Fibroblast of the aortic adventitia (primary cell): ENCODE measurements at places on chromosomes 4 and X. TPM values are rescaled to one million over a fixed set of nuclear protein-coding genes. Genes with fewer than 3 reads are reported as not detected.

DNA sequence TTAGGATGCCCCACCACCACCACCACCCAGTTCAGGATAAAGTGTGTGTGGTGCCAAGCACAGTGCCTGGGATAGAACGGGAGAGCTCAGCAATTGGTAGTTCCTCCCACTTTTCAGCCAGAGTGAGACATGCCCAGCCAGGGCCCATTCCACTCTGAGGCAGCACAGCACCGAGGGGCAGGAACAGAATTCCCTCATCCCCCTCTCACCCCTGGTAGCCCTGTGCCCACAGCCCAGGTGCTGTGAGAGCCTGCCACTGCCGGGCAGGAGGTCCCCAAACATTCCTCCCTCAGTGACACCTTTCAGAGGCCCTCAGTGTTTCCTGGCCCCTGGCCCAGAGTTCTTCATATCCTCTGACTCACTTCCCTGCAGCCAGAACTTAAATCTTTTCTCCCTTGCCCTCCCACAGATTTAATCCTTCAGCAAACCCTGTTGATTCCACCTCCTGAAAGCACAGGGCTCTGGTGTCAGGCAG, 8.1 kb downstream of the RIPPLY1 start:
- DNase-seq = peak; percentile 71

The GRIA3 gene
- total RNA-seq = 9.7 and 10.1 TPM in 2 replicates

The RPS6KA6 gene
- 4.2 and 7.0 TPM in 2 replicates for total RNA-seq

DNA sequence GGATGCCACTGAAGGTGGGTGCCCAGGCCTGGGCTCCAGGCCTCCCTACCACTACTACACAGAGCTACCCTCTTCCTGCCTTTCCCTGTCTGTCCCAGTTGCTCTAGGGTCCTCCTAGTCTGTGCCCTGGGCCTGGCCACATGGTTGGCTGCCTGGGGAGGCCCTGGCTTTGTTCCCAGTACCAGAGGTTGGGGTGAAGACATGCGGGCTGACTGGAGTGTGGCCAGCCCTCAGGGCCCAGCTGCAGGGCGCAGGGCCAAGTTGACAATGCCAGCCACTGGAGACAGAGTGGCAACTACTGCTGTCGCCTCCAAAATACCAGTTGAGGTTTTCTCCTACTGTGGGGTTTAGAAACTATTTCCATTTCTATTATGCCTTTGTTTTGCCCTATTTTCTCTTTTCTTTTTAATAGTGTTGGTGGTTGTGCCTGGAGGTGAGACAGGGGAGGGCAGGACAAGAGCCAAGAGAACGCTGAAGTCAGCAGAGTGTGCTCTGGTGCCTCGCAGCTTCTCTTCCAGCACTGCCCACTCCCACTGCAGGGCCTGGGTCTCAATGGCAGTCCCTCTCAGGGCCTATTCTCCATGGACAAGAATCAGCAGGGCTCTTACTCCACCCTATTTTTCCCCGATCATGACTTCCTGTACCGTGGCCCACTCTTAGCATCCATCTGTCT, 32.2 kb upstream of the XPNPEP2 start:
- DNase-seq = no peak

DNA sequence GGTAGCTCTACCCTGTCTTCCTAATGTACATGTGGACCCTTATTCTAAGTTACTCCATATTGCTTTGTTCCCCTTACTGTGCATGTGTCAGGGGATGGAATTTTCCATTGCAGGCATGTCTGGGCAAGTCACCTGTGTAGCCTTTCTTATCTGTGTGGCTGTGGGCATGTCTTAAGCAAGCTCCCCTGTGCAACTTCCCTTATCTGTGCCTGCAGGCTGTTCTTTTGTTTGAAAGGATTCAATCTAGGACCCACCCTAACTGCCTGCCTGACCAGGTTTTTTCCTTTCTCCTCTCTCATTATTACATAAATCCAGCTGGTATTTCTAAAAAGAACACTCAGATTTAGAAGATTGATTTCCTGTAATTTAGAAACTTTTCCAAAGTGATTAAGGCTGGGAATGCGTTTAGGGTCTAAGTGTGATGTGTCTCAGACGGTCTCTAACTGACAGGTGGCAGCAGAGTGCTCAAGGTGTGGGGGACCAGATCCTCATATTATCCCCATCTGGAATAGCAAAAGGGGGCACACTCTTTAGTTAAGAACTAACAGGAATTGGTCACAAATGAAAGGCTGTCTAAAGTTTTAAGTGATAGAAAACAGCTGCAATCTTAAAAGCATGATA, 198.9 kb upstream of the PPP1R2C start:
- DNase-seq = peak; percentile 4

- no peak for DNase-seq
Measured at GRCh38 chrX:100606753-100607152, 22.0 kb downstream of the TNMD start.

The RPL10 gene
- 1,297 and 3,230 TPM in 2 replicates for total RNA-seq

GRCh38 chr4:18627447-18628005, 606.0 kb upstream of the LCORL start:
- DNase-seq = no peak

The XAGE1A gene
- total RNA-seq = not detected in 2 replicates

- DNase-seq = peak; percentile 46
Measured at GRCh38 chr4:150874338-150875226, 140.5 kb downstream of the LRBA start.

GRCh38 chrX:44949125-44949524, 76.1 kb downstream of the KDM6A start:
- no peak for DNase-seq

GRCh38 chr4:1172971-1173757, 781 bp upstream of the SPON2 start:
- DNase-seq = peak; percentile 65

- no peak for DNase-seq
Measured at GRCh38 chr4:139018501-139018900, 2.9 kb downstream of the NOCT start.

The STBD1 gene
- 3.6 and 5.0 TPM in 2 replicates for total RNA-seq

GRCh38 chr4:61628727-61629126, 428.6 kb downstream of the ADGRL3 start:
- DNase-seq = no peak

DNA sequence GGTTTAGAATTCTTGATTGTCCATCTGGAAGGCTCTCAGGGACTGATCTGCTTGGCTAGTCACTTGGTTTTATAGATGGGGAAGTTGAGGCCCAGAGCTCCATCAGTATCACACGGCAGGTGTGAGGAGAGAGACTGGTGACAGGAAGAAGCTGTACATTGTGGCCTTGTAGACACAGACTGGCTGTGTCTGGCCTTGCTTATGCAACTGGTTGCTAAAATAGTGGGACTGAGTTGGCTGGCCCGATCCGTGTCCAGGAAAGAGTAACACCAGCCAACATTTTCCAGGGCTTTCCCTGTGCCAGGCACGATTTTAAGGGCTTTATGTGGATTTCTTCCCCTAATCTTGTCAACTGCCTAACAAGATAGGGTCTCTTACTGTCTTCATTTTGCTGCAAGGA, 2.8 kb downstream of the TBC1D14 start:
- DNase-seq = no peak

GRCh38 chr4:108359130-108359985, 190.6 kb upstream of the LEF1 start:
- no peak for DNase-seq

The F8 gene
- 6.4 and 7.8 TPM in 2 replicates for total RNA-seq

GRCh38 chrX:134963041-134963440, 27.8 kb upstream of the SMIM10 start:
- DNase-seq = peak; percentile 24

- DNase-seq = peak; percentile 71
Measured at GRCh38 chr4:123399627-123400358, 3.2 kb downstream of the SPRY1 start.

DNA sequence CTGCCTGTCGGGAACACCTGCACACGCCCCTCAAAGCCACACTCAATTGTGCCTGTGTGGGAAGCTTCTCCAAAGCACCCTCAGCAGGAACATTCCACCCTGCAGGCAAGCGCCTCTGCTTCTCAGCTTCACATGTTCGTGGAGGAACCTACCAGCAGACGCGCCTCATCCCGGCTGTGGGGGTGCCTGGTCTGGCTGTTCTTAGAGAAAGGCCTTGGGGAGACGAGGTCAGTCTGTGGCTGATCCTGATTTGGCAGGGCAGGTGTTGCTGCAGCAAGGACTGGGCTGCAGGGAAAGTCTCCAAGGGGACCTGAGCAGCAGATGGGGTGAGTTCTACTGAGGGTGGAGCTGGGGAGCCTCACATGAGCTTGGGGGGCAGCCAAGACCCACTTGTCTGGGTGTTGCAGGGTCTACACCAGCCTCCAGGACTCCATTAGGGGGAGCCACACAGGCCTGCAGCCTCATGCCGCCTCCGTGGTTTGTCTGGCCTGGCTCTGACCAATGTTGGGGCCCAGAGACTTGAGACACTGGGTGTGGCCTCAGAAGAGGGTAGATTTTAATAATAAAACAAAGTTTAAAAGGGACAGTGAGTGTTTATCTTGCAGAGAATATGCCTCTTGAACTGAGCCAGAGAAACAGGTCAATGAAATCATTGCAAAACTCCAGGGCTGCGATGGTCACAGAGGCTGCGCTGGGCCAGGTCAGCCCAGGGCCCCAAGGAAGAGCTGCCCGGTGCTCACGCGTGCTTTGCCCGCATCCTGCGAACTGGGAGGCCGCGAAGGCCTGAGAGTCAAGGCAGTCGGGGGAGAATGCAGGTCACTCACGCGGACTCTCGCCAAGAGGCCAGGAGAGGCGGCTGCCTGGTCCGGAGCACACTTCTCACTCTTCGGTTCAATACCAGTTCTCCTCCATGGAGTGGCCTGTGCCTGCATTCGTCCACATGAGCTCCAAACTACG, 21.1 kb downstream of the RNF212 start:
- no peak for DNase-seq

DNA sequence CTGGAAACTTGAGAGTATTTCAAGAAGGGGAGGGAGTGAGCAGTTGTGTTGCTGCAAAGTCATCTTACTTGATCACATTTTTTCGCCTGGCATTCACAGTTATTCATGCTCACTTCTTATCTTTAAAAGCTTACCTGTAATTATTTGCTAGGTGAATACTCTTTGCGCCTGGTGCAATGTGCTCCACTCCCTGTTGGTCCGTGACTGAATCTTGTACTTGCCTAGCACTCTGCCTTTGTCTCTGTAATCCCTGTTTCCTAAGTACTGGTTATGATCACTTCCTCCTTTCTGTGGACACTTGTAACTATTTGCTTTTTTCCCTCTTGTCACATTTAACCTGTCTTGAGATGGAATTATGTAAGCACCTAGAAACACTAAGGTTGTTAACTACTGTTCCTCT, 5.8 kb downstream of the BMP2K start:
- no peak for DNase-seq

GRCh38 chr4:105462576-105462975, 11.3 kb downstream of the PPA2 start:
- no peak for DNase-seq

GRCh38 chr4:108814326-108814725, 51.5 kb upstream of the ETNPPL start:
- no peak for DNase-seq

The IL1RAPL1 gene
- total RNA-seq = 6.0 and 7.1 TPM in 2 replicates

The MAGEA3 gene
- total RNA-seq = not detected in 2 replicates

The EGFL6 gene
- 0.27 TPM in 1 of 2 replicates, not detected in the other for total RNA-seq

DNA sequence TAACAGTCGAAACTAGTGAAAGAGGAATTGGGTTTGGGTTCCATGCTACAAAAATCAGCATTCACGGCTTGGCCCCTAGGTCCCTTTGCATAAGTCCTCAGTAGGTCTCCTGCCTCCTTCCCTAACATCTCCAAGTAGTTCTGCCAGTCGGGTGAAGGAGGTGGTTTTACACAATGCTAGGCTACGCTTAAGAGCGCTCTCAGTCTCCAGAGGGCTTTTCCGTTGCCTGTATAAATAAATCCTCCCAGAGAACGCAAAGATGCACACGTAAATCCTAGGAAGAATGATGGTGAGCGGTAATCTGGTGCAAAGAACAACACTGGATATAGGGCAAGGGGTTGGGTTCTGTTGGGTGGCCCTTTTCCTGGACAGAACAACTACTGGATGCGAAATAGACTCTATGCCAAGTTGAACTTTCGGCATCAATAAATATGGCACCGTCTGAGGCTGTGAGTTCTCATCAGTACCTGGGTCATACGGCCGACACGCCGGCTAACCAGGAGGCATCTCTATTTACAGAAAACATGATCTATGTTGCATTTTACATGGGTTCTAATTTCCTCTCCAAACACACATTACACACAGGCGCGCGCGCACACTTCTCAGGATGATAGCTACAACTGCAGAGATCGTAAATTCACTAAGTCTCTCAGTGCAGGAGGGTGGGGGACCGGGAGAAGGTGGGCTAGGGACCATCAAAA, 1.3 kb downstream of the CAMK2D start:
- DNase-seq = peak; percentile 66

The MSX1 gene
- 4.3 and 17.6 TPM in 2 replicates for total RNA-seq

- no peak for DNase-seq
Measured at GRCh38 chr4:183030823-183031222, 68.2 kb upstream of the WWC2 start.

The TAF7L gene
- total RNA-seq = 0.63 and 0.98 TPM in 2 replicates

GRCh38 chr4:55499495-55499894, 47.2 kb downstream of the CLOCK start:
- DNase-seq = no peak
